ENCODE measurements at places on chromosomes 2 and 18. TPM values are rescaled to one million over a fixed set of nuclear protein-coding genes. Genes with fewer than 3 reads are reported as not detected.

DNA sequence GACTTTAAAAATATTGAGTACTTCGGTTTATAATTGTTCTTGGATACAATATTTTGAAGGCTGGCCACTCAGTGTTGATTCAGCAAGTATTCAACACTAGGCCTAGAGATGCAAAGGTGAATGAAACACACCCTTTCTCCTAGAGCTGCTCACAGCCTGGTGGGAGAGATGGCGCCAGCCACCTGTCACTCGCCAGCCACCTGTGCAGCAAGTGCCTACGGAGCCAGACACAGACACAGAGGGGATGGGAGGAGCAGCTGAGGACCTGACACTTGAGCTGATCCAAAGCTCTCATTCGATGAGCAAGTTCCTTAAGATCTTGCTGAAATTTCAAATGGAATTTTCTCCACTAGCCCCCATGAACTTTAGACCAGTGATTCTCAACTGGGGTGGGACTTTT is 151.1 kb upstream of the RIOK3 start:
- H3K4me3 ChIP-seq: no peak overlapping the region
- no peak overlapping the region for H3K27ac ChIP-seq
- H3K4me1 ChIP-seq: no peaks in the 10 kb centered on the region

GRCh38 chr2:72999729-73000725 is 71.5 kb downstream of the SFXN5 start:
- no peak for DNase-seq
- H3K27ac ChIP-seq: peak overlapping the region; percentile 89
- peaks cover 16% of the 10 kb centered on the region for H3K4me1 ChIP-seq
- H3K4me3 ChIP-seq: no peak overlapping the region

DNA sequence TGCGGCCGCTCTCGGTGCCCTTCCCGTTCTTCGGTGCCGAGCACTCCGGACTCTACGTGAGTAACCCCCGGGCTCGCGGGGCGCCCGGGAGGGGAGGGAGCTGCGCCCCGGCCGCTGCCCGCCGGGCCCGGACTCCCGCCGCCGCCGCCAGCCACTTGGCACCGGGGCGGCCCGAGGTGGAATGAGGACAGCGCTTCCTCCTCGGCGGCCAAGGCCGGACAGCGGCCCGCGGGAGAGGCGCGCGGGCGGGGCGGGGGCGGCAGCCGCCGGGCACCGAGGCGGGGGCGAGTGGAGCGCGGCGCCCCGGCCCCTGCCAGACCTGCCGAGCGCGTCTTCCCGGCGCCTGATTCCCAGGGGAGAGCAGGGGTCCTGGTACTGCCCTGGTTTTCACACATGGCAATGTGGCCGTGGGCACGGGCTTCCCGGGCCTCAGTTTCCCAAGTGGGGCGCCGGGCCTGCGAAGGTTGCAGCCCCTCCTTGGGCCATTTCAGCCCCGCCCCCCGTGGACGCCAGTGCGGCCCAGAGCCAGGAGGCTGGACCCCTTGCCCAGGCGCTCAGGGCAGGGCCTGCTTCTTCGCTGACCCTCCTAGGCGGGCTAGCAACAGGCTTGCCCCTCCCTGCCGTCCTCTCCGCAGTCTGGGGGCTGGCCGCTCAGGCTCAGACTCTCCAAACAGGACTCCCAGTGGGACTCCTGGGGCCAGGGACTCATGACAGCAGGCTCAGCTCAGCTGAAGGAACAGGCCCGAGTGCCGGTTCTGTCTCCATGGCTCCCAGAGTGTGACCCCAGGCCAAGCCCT is 775 bp downstream of the SNED1 start:
- H3K27me3 ChIP-seq: no peaks in the 10 kb centered on the region
- H3K4me3 ChIP-seq: peak overlapping the region; percentile 77
- peak; percentile 33 for DNase-seq
- peak overlapping the region; percentile 54 for H3K27ac ChIP-seq
- peaks cover 9% of the 10 kb centered on the region for H3K36me3 ChIP-seq

The SCYGR4 gene
- not detected for total RNA-seq

The FOXD4L1 gene
- total RNA-seq: 2.5 TPM

Data from liver (tissue), 10 donors.